ENCODE measurements at places on chromosomes 16 and 17.

- no peak for DNase-seq
These were observed 154.1 kb downstream of the SOCS1 start for GRCh38 chr16:11101695-11102522.

GRCh38 chr17:79165756-79166473 is 91.3 kb downstream of the ENGASE start:
- no peak for DNase-seq

- DNase-seq = no peak
These were observed 88.5 kb downstream of the HELZ start for GRCh38 chr17:67156269-67157199.

DNA sequence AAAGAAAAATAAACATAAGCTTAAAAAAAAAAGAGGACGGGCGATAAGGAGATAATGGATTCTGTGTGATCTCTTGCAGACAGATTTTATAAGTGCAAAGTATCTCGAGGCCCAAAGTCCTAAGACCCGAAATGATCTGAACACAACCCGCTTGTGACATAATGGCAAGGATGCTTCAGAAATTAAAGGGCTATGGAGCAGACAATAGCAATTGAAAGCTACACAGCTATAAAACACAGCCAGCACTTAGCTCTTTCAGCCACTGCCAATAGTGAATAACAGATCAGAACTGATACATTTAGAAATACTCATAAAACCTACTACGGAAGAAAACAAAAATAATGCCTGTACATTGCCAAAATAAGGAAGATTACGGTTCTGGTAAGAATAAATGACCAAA is 117.5 kb downstream of the ZFHX3 start:
- no peak for DNase-seq

- no peak for DNase-seq
These were observed 316.1 kb downstream of the PHKB start for GRCh38 chr16:47777220-47777619.

DNA sequence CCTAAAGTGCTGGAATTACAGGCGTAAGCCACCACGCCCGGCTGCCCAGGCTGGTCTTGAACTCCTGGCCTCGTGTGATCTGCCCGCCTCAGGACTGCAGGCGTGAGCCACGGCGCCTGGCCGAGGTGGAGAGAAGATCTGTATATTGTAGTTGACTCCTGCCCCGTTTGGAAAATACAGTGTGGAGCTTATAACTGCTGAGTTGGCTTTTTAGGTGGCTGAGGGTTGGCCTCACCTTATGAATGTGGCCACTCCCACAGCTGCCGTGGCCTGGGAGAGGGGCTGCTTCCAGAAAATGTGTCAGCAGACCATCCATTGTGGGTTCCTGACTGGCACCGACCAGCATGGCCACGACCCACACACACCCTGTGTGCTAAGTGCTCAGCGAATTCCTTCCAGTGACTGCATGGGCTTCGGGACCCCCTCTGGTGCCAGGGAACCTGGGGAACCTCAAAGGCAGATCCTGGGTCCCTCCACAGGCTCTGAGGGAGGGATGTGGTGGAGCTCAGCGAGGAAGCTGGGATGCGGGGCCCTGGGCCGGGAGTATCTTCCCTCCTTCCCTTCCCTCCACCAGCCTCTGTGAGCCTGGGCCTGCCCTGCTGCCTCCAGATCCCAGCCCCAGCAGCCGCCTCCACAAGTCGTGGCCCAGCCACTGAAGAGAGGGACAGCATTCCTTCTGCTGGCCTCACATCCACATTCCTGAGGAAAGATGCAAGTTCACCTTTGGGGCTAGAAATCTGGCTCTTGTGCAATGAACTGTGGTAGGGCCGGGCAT is 10.9 kb upstream of the RAB11FIP3 start:
- no peak for DNase-seq

- DNase-seq = no peak
These were observed 20.6 kb downstream of the HIC1 start for GRCh38 chr17:2075336-2076086.

GRCh38 chr17:60724647-60725046 is 47.0 kb downstream of the BCAS3 start:
- DNase-seq = no peak

GRCh38 chr17:1159431-1160180 is 20.2 kb downstream of the ABR start:
- no peak for DNase-seq

DNA sequence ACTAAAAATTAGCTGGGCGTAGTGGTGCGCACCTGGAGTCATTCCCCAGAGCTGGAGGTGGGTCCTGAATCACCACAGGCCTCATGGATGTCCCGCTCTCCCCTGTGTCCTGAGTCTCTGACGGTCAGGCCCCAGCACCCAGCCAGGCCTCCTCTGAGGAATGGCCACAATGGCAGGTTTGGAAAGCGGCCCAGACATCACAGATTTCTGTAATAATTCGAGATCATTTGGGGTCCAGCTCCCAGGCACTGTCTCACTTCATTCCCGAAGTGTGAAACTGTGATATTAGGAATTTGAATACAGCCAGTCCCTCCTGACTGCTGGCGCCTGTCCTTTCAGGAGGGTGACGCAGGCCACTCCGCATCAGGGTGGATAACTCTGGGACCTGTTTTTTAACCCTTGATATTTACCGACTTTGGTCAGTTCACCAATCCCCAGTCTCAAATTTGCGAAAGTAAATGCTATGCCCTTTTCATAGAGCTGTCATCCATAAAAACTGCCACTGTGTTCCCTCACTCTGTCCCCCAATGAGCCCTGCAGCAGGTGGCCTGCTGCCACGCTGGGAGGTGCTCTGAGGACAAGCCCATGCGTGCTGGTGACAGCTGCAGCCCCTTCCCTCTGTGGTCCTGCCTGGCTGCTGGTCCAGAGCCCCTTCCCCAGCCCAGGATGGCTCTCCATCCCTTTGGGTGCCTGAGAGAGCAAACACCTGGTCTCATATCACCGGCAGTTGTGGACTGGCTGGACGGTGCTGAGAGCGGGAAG is 28.3 kb upstream of the RPTOR start:
- DNase-seq = no peak

GRCh38 chr17:43574348-43574747 is 28.2 kb upstream of the ETV4 start:
- DNase-seq = no peak

GRCh38 chr16:27452569-27453493 is 50.9 kb downstream of the IL21R start:
- no peak for DNase-seq

GRCh38 chr17:59763861-59764260 is 56.4 kb downstream of the VMP1 start:
- DNase-seq = no peak

- DNase-seq = no peak
These were observed 9.1 kb downstream of the NUDT16L1 start for GRCh38 chr16:4702466-4702808.

- DNase-seq = no peak
These were observed 20.7 kb downstream of the SPNS2 start for GRCh38 chr17:4519361-4519788.

DNA sequence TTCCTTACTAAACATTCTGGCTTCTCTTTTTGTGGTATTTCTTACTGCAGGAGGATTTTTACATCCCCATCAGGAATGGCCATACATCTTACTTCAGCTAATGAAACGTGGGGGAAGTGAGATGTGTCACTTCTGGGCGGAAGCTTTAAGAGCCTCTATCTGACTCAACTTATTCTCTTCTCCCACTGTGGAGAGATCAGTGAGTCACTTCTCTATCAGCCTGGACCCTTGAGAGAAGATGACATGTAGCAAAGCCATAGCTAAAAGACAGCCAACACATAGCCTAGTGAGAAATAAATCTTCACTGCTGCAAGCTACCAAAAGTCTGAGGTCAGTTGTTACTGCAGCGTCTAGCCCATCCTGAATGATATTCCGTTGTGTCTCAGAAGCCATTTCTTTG is 1066.7 kb upstream of the RBFOX1 start:
- no peak for DNase-seq

DNA sequence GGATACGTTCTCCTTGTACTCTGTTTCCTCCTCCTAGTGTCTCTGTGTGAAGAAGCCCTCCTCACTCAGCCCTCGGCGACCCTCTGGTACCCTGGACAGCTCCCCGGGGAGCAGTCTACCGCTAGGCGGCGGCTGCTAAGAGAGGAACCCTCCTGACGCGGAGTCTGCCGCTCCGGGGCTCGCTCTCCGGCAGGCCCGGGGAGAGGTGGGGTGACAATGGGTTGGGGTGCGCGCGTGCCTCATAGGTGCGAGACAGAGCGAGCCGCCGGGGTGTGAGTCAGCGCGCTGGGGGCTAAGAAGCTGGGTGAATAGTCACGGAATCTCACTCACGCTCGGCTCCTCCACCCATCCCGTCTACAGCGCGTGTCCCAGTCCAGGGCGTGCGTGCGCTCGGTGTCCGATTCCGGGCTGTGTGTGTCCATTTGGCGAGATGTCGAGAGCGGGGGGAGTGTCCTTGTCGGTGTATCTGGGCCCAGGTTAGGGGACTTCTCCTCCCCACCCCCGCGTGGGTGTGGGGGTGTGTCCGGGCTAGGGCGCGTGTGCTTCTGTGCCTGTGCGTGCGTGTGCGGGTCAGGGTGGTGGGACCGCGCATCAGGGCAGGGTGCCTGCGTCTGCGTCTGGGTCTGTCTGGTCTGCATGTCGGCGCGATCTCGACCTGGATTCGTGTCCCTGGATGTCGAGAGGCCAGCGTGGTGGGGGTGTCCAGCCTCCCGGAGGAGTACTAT is 577 bp upstream of the HS3ST2 start:
- DNase-seq = no peak

- no peak for DNase-seq
These were observed 111.7 kb upstream of the MAF start for GRCh38 chr16:79712276-79712675.

GRCh38 chr16:81785138-81785924 is 6.2 kb downstream of the PLCG2 start:
- DNase-seq = no peak

DNA sequence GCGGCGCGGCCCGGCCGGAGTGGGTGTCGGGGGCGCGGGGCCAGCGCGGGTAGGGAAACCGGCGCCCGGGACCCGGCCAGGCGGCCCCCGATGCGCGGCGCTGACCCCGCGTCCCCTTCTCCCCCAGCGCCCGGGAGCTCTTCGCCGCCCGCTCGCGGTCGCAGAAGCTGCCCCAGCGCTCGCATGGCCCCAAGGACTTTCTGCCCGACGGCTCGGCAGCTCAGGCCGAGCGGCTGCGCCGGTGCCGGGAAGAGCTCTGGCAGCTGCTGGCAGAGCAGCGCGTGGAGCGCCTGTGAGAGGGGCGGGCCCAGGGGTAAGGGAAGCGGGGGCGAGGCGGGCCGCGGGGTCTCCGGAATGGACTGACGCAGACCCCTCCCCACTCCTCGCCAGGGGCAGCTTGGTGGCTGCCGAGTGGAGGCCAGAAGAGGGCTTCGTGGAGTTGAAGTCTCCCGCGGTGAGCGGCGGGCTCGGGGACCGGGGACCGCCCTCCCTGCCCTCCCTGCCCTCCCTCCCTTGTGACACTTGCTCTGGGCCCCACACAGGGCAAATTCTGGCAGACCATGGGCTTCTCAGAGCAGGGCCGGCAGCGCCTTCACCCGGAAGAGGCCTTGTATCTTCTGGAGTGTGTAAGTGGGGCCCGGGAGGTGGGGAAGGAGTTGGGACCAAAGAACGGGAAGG is 430 bp downstream of the TSEN54 start:
- DNase-seq = no peak

- no peak for DNase-seq
These were observed 18.7 kb downstream of the PTRH2 start for GRCh38 chr17:59688496-59688895.

GRCh38 chr17:61323003-61323908 is 76.4 kb upstream of the TBX2 start:
- DNase-seq = no peak

Data from central memory CD4-positive, alpha-beta T cell (primary cell).